Lung (tissue), 17 donors: ENCODE measurements at places on chromosomes 7 and 10. TPM values are rescaled to one million over a fixed set of nuclear protein-coding genes. Genes with fewer than 3 reads are reported as not detected.

GRCh38 chr7:80347173-80347572, 164.7 kb downstream of the GNAT3 start:
- H3K27ac ChIP-seq, result no peak overlapping the region
- peaks cover 8% of the 10 kb centered on the region for H3K4me1 ChIP-seq
- H3K4me3 ChIP-seq, result no peak overlapping the region
- peak; percentile 11 for DNase-seq

NUTM2D gene
- total RNA-seq, result 3.7 TPM

DNA sequence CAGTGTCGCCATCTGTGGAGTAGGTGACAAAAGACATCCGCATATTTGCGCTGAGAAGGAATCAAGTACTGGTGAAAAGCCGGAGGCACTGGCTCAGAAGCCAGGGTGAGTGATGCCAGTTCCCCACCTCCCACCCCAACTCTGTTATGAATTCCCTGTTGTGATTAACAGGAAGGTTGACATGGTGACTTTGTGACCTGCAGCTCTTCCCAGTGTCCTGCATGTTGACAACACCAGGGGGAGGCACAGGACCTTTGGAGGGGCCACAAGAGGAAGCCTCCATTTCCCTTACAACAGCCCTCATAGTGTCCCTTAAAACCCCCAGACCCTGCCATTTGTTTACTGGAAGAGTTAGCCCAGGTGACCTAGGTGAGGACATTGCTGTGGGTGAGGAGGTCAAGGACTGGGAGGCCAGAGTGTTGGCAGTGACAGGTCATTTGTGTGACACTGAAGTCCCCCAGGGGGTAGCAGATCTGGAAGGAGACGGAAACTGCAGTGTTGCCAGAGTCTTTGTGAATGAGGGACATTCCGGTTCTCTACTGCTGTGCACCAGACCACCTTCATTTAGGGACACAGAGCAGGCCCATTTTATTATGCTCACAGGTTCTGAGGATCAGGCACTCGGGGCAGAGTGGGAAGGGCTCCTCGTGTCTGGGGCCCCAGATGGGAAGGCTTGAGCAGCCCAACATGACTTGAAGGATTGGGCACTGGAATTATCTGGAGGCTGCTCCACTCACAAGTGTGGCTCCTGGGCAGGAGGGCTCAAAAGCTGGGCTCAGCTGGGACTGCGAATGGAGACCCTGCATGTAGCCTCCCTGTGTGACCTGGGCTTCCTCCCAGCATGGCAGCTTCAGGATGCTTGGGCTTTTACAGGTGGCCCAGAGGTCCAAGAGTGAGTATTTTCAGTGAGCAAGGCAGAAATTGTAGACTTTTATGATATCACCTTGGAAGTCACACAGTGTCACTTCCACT, 13.0 kb upstream of the ANTXRL start:
- H3K27me3 ChIP-seq, result no peaks in the 10 kb centered on the region
- DNase-seq, result no peak

- no peak for DNase-seq
- H3K4me1 ChIP-seq, result no peaks in the 10 kb centered on the region
- no peak overlapping the region for H3K4me3 ChIP-seq
- no peaks in the 10 kb centered on the region for H3K27me3 ChIP-seq
- no peak overlapping the region for H3K27ac ChIP-seq
- H3K36me3 ChIP-seq, result no peaks in the 10 kb centered on the region
Measured at GRCh38 chr10:116080553-116080952, 192.5 kb downstream of the GFRA1 start.

- H3K4me1 ChIP-seq, result no peaks in the 10 kb centered on the region
- no peak overlapping the region for H3K27ac ChIP-seq
- no peak for DNase-seq
- H3K36me3 ChIP-seq, result peaks cover 16% of the 10 kb centered on the region
Measured at GRCh38 chr10:96133135-96133534, 3.0 kb downstream of the ZNF518A start.

CELF2 gene
- 91.1 TPM for total RNA-seq

DNA sequence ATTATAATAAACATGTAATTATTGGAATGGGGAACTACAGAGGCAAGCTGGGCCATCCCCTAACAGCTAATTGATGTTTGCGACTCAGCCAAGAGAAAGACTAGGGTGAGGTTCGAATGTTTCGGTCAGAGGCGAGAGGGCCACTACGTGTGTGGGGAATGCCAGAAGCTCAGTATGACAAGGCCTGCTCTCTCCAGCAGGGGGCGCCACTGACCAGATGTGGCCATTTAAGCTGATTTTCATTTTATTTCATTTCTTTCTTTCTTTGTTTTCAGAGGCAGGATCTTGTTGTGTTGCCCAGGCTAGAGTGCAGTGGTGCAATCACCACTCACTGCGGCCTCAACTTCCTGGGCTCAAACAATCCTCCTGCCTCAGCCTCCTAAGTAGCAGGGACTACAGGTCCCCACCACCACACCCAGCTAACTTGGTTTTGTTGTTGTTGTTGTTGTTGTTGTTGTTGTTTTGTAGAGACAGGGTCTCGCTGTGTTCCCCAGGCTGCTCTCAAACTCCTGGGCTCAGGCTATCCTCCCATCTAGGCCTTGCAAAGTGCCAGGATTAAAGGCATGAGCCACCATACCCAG, 38.1 kb downstream of the TMEM130 start:
- no peak overlapping the region for H3K27ac ChIP-seq
- H3K4me1 ChIP-seq, result no peaks in the 10 kb centered on the region
- no peaks in the 10 kb centered on the region for H3K36me3 ChIP-seq
- no peak overlapping the region for H3K4me3 ChIP-seq

ERVW-1 gene
- 0.25 TPM for total RNA-seq

MLLT10 gene
- total RNA-seq, result 49.1 TPM

DNA sequence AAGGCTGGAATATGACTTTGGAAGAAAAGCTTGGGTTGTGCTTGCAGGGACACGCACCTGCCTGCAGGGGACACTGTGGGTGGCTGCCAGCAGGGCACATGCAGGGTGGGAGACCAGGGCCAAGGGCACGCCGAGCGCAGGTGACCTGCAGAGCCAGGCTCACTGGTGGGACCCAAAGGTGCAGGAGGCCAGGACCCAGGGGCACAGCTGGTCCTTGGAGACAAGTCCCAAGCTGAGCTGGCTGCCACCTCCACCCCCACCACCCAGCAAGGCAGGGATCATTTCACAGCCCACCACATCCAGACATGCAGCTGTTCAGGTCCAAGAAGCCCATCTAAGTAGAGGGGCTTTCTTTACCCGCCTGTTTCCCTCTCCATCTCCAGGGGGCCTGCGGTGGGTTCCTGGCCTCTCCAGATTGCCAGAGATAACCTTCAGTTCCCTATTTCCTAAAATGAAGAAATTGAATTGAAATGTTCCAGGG, 13.8 kb upstream of the CLIP2 start:
- H3K4me3 ChIP-seq, result no peak overlapping the region
- no peaks in the 10 kb centered on the region for H3K27me3 ChIP-seq
- no peak for DNase-seq
- no peaks in the 10 kb centered on the region for H3K4me1 ChIP-seq

DNA sequence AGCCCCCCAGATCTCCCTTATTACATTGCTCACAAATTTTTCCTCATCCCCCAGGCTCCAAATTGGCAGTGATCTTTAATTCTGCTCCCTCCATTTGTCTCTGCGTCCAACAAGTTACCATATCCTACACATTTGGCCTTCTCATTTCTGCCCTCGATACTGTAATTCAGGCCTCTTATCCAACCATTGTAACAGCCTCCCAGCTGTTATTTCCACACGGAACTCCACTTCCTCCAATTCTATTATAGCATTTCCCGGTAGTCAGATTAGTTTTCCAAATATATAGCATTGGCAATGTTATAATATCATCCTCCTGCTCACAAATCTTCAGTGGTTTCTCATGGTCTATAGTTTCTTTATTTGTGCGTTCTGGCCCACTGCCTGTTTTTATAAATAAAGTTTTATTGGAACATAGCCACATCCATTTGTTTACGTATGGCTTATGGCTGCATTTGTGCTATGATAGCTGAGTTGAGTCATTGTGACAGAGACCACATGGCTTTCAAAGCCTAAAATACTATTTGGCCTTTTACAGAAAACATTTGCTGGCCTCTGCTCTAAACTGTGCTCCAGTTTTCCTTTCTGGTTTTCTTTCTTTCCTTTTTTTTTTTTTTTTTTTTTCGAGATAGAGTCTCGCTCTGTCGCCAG, 126.5 kb upstream of the ZNF438 start:
- no peaks in the 10 kb centered on the region for H3K36me3 ChIP-seq
- peak overlapping the region; percentile 47 for H3K27ac ChIP-seq
- H3K4me1 ChIP-seq, result peaks cover 10% of the 10 kb centered on the region
- H3K27me3 ChIP-seq, result no peaks in the 10 kb centered on the region
- no peak for DNase-seq
- H3K4me3 ChIP-seq, result no peak overlapping the region

DNA sequence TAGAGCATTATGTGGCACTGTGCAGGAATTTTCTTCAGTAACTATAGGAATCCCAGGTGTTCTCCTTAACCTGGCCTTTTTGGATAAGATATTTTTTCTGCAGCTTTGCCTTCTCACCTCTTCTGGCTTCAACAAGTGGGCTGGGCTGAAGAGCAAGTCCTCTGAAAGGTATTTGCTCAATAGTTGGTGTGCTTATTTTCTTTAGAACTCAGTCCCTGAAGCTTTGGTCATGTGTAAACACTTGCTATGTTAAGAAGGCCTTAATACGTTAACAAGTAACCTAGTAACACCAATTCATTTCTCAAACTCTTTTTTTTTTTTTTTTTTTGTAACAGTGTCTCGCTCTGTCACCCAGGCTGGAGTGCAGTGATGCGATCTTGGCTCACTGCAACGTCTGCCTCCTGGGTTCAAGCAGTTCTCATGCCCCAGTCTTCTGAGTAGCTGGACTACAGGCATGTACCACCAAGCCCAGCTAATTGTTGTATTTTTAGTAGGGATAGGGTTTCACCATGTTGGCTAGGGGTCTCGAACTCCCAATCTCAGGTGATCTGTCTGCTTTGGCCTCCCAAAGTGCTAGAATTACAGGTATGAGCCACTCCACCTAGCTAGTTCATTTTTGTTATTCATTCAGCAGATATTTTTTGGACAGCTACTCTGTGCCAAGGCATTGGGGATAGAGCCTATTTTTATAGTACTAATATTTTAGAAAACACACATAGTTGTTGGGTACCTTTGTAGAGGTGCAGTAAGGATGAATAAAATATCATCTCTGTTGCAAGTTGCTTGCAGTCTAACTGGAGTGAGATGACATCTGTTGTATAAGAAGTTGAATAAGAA, 164.6 kb downstream of the SND1 start:
- peak; percentile 63 for DNase-seq
- peaks cover 28% of the 10 kb centered on the region for H3K4me1 ChIP-seq
- H3K36me3 ChIP-seq, result peaks cover 2% of the 10 kb centered on the region
- no peak overlapping the region for H3K4me3 ChIP-seq

DNA sequence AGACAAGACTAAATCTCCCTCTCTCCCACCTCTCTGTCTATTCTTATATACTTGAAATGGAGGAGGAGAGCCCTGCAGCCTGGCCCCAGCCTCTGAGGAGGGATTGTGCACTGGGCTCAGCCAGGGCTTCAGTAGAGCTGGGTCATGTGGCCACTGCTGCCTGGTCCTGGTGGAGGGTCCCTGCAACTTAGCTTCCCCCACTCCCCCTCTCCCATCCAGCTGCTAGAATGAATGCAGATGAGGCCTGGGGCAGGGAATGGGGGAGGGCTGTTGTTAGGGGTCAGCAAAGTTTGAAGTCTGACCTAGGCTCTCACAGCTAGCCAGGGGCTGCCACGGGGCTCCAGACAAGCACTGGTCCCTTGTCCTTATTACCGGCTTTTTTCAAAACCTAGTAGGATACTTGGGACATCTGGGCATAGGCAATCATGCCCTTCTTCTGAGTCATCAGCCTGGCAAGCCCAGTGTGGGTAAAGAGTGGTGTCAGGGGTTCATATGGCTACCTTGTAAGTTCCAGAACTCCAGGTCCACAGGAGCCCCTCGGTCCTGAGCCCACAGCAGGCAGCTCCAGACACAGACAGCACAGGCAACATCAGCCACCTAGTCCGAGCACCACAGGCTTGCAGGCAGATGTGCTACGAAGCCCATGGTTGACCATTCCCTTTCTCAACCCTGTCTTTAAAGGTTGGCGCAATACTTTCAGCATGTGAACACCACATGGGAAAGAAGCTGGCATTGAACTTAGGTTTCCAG, 12.8 kb upstream of the CXCL12 start:
- H3K27me3 ChIP-seq, result peaks cover 8% of the 10 kb centered on the region
- no peak overlapping the region for H3K27ac ChIP-seq
- no peak overlapping the region for H3K4me3 ChIP-seq
- DNase-seq, result no peak
- H3K36me3 ChIP-seq, result no peaks in the 10 kb centered on the region

- no peak overlapping the region for H3K27ac ChIP-seq
- H3K4me3 ChIP-seq, result no peak overlapping the region
- H3K36me3 ChIP-seq, result no peaks in the 10 kb centered on the region
- H3K4me1 ChIP-seq, result no peaks in the 10 kb centered on the region
- H3K27me3 ChIP-seq, result no peaks in the 10 kb centered on the region
Measured at GRCh38 chr10:61385231-61386001, 67.8 kb downstream of the TMEM26 start.
